ENCODE measurements at places on chromosomes 2 and 18.

DNA sequence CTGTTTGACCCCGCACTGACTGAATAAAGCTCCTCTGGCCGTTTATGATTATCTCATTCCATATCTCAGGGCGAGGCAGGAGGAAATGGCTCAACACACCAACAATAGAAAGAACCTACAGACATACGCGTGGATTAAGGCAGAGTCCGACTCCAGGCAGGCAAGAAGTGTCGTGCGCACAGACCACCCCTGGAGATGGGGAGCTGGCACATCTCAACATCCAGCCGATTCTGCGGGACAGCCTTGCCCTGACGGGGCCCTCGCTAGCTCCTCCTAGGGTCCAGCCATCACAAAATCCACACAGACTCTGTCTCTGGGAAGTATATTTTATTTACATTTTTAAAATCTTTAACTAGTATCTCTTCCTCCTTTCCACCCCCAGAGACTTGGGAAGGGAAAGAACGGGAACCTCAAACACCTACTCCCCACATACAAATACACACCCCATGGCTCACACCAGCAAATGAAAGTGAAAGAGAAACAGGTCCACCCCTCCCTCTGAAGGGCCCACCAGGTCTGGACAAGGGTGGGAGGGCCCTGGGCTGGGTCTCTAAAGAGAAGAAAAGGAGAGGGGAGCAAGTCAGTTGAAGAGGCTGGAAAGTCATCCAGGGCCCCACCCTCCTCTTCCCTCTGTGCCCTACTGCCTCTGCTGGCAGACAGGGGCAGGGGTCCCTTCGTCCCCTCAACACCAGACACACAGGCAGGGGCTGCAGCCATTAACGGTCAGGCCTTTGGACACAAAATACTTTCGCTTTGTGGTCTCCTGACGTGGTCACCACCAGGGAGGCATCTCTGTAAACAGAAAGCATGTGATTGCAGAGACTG is 3.2 kb downstream of the GPBAR1 start:
- peak; percentile 51 for DNase-seq

- no peak for DNase-seq
Measured at GRCh38 chr2:198219292-198219691, 414.9 kb downstream of the PLCL1 start.

GRCh38 chr2:43128559-43128955 is 97.8 kb downstream of the ZFP36L2 start:
- DNase-seq: no peak

DNA sequence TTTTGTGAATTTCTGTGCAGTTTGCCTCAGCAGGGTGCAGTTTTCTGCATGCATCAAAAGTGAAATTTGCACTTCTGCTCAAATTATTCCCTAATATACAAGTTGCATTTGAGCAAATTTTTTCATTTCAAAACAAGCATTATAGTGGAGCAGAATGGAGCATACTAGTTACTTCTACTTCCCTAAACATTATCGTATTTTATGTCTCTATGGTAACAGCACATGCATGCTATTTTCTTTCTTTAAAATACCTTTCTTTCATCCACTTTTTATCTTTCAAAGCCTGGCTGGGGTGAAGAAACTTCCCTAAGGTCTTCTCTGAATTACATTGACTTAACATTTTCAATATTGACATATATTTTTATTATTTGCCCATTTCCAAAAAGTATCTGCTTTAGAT is 11.2 kb downstream of the RHBDD1 start:
- no peak for DNase-seq

- DNase-seq: no peak
Measured at GRCh38 chr18:68178921-68179320, 536.0 kb downstream of the TMX3 start.

GRCh38 chr18:44290366-44290977 is 390.2 kb upstream of the SETBP1 start:
- DNase-seq: no peak

DNA sequence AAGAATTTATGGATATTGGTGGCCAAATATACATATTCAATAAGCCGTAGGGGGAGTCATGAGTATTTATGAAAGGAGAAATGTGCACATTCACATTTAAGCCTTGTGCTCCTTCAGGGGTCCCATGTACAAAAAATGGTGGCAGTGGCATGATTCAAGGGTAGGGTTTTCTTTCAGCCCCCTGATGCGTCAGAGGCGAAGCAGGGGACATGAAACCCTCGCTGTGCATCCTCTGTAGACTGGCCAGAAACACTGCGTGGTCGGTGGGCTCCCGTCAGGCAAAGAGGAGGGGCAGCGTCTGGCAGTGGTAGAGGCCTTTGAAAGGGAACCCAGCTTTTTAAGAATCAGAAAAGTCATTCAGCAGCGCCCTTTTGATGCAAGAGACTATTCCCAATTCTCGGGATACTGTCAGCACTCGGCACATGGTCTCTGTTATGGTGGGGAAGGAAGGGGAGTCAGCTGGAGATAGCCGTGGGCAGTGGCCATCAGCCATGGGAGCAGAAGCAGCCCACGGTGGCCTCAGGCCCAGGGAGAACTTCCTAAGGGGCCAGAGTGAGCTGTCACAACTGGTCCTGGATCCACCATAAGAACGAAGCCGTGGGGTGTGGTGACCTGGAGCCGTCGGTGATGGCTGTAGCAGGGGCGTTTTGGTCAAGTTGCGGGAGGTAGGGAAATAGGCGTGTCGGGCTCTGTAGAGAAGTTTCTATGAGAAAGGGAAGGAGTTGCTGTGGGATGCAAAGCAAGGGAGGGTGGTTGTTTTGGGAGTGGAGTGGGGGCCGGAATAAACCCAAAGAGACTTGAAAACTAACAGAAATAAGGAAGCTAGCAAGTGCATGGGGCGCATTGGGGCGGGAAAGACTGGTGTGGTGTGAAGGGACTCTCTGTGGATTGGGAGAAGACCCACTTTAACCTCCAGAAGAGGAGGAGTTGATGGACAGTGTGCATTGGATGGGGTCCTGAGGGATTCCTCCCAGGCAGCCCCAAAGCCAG is 95.6 kb downstream of the SH3BP4 start:
- DNase-seq: no peak

GRCh38 chr2:212891580-212891979 is 259.8 kb downstream of the IKZF2 start:
- DNase-seq: no peak

DNA sequence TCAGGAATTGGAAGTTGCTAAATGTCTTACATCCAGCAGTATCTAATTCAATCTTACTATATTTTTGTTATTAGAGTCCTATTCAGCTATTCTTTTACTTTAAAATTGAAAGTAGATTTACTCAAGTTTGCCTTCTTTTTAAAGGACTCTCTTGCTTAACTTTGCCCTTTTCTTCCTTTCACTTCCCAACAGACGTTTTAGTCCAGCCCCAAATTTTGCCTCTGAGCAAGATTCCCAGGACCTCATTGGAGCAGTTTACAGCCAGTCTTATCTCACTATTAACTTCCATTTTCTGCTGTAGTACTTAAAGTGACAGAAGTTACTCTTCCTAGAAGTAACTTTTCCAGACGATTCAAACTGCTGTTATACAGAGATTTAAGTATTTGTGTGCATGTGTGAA is 1.7 kb upstream of the PRKD3 start:
- no peak for DNase-seq

Measured in islet precursor cell (in vitro differentiated cells).